ENCODE measurements at places on chromosomes 3 and 15.
A peak's percentile ranks its signal among the peaks of the same experiment; 100 is the strongest.

GRCh38 chr3:55435491-55435890, 51.6 kb downstream of the WNT5A start:
- DNase-seq, result no peak

DNA sequence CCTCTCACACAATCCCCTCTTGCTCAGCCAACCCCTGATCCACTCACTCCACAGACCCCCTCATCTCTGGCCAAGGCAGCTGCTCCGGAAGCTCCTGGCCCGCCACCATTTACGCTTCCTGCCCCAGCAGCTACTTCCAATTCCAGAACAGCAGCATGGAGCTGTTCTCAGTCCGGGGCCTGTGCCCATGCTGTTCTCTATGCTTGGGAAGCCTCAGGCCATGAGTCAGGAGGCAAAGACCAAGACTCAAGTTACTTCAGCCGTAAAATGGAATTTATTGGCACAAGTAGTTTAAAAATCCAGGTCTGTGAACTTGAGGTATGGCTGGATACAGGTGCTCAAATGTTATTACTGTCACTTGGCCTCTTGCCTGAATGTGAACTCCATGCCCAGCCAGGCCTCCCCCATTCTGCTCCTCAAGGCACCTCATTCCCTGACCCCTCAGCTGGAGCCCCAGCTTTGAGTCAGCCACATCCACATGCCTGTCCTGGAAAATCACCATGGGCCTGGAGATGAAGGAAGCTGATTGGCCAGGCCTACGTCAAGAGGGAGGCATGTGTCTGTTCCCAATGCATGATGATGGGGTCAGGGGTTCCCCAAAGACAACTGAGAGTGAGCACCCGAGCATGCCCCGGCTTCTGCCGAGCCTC, 31.4 kb upstream of the CACNA2D2 start:
- no peak for DNase-seq

DNA sequence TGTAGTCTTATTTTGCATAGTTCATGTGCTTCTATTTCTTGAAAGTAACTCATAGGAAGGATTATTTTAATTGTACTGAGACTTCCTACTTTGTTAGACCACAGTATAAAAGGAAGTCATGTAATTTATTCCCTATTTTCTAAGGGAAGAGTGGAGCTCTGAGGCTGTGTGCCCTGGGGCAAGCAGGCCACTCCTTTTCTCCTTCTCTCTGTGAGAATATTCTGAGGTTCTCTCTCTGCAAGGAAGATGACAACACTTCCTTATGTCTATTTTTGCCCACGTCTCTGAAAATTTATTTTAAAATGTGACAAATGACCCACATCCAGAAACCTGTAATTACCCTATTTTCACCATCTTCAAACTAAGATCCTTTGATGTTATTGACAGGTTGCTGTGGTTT, 11.0 kb downstream of the KCTD6 start:
- DNase-seq, result no peak

GRCh38 chr3:137360531-137361201, 402.9 kb downstream of the IL20RB start:
- no peak for DNase-seq

DNA sequence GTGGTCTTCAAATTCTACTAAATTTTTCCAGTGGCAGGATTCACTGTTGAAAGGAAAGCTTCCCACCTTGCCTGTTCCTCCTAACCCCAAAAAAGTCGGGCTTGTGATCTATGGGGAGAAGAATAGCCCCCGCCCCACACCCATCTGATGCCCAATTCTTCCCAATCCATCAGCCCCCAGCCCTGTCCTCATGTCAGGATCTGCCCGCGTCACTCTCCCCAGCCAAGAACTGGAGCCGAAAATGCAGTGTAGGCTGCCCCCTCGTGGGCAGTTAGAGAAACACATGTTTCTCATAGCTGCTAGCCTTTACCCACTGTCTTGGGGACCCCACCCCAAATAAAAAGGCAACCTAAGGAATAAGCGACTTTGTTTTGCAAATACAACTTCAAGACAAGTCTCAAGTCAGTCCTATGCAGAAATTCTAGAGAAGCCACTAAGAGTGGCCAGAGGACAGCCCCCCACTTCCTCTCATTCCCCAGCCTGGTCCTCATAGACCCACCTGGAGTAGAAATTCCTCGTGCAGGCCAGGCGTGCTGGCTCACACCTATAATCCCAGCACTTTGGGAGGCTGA, 13.0 kb upstream of the CSK start:
- peak; percentile 68 for DNase-seq

DNA sequence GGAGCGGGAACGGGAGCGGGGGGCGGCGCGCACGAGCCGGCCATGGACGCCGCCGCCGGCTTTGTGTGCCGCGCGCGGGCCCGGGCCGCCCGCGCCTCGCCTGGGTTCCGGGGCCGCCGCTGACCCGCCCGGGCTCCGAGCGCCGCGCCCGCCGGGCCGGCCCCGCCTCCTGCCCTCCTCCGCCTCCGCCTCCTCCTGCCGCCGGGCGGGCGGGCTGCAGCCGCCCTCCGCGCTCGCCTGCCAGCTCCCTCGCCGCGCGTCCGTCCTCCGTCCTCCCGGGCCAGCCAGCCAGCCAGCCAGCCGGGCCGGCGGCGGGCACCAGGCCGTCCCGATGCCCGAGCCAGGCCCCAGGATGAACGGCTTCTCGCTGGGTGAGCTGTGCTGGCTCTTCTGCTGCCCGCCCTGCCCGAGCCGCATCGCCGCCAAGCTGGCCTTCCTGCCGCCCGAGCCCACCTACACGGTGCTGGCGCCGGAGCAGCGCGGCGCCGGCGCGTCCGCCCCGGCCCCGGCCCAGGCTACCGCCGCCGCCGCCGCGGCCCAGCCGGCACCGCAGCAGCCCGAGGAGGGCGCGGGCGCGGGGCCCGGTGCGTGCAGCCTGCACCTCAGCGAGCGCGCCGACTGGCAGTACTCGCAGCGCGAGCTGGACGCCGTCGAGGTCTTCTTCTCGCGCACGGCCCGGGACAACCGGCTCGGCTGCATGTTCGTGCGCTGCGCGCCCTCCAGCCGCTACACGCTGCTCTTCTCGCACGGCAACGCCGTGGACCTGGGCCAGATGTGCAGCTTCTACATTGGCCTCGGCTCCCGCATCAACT, at the start of gene ABHD17C:
Gene ABHD17C (plus strand): TSS at position 212 of the 812 bp plus-strand sequence. CDS start 120 bp downstream, at position 332.
- peak; percentile 51 for DNase-seq

DNA sequence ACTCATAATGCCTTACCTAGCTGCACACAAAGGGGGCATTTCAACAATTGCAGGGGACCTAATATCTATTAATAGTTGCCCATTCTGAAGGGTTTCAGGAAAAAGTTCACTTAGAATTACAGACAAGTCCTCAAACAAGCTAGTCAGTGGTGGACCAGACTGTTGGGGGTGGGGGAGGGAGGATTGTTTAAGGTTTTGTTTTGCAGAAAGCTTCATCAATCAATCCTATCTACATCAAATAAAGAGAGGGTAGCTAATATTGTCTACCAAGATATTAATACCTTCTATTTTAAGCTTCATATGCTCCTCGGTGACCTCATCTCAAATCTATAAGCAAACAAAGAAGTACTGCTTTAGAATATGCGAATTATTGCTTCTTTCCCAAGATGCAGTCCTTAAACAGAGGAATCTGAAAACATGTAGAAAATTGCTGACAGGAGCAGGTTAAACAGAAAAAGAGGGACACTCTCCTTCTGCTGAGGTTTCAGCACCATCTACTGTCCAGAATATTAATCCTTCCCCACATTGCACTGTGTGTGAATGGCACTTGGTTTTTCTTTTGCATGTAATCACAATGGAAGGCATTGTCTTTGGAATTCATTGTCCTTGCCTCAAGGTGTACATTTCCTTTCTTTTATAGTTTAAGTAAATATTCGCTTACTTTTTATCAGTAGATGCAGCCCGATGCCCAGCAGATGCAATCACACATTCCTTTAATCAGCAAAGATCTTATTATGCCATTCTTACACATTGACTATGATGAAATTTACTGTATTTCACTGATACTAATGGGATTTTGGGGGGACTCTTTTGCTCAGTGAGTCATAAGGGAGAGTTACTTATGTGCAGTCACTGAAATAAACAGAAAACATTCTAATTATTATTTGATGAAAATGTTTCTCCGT, 94.7 kb downstream of the IL5RA start:
- DNase-seq, result no peak

GRCh38 chr15:64337761-64338160, 18.2 kb downstream of the CSNK1G1 start:
- no peak for DNase-seq

DNA sequence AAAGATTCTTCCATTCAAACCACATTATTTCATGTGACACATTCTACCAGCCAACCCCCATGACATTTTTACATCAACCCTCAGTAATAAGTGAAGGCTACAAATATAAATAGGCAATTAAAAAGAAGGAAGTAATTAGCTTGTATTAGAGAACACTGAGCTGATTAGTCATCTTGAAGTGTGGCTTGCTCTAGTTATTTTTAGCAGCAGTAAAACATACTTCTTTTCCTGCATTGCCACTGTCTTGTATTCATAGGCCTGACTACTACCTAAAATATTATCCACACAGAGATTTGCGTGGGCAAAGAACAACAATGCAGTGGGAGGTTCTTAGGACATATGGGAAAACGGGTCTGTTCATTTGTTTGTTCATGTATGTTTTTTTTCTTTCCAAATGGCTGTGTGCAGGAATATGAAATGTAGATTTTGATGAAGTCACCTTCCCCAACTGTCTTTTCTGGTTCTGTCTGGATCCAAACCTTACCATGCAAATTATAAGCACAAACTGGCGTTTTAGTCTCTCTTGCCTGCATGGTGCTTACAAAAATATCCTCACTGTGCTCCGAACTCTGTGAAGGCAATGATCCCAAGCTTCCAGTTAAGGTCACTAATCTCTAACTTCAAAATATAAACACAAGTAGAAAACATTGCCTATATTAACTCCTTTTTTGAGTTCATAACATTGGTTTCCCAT, 31.5 kb upstream of the TM4SF4 start:
- no peak for DNase-seq

DNA sequence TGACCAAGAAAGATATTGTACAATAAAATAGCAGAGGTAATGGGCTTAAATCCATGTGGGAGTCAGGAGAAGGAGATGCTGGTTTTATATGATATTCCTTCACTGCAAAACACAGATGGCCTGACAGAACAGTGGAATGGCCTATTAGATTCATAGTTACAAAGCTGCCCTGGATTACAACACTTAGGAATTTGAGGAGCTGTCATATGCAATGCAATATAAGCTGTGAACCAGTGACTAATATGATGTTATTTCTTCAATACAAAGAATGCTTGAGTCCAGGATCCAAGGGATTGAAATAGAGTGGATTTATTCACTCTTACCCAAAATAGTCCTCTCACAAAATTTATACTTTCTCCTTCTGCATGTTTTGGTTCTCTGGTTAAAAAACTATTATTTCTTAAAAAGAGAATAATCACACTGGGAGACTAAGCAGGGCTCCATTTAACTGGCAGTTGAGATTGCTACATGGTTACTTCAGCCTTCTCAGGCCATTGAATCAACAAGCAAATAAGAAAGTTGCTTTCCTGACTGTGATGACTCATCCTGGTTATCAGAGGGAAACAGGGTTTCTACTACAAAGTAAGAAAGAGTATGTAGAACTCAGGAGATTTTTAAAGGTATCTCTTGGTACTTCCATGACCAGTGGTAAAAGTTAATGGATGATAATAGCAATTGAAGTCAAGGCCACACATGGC, 79.8 kb upstream of the ZPLD1 start:
- DNase-seq, result no peak

GRCh38 chr3:37026851-37027250, 33.5 kb downstream of the MLH1 start:
- no peak for DNase-seq

GRCh38 chr15:71198846-71199245, 83.6 kb downstream of the THSD4 start:
- no peak for DNase-seq

DNA sequence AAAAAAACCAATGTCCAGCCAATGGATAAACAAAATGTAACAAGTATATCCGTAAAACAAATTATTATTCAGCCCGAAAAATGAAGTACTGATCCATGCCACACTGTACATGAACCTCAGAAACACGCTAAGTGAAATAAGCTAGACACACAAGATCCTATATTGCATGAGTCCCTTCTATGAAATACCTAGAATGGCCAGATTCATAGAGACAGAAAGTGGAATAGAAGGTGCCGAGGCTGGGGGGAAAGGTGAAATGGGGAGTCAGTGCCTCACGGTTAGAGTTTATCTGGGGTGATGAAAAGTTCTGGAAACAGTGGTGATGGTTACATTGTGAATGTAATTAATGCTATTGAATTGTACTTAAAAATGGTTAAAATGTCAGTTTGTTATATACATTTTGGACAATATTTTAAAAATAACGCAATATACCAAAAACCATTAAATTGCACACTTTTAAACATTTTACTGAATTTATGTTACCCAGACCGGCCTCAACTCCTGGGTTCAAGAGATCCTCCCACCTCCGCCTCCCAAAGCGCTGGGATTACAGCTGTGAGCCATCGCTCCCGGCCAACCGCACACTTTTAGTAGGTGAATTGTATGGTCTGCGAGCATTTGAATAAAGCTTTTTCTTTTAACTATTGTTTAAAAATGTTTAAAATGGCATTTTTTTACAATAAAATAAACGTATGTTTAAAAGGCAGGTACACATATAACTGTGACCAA, 2.1 kb downstream of the RNF168 start:
- DNase-seq, result no peak

- DNase-seq, result no peak
Measured at GRCh38 chr3:95097493-95097892, 1034.6 kb downstream of the NSUN3 start.

DNA sequence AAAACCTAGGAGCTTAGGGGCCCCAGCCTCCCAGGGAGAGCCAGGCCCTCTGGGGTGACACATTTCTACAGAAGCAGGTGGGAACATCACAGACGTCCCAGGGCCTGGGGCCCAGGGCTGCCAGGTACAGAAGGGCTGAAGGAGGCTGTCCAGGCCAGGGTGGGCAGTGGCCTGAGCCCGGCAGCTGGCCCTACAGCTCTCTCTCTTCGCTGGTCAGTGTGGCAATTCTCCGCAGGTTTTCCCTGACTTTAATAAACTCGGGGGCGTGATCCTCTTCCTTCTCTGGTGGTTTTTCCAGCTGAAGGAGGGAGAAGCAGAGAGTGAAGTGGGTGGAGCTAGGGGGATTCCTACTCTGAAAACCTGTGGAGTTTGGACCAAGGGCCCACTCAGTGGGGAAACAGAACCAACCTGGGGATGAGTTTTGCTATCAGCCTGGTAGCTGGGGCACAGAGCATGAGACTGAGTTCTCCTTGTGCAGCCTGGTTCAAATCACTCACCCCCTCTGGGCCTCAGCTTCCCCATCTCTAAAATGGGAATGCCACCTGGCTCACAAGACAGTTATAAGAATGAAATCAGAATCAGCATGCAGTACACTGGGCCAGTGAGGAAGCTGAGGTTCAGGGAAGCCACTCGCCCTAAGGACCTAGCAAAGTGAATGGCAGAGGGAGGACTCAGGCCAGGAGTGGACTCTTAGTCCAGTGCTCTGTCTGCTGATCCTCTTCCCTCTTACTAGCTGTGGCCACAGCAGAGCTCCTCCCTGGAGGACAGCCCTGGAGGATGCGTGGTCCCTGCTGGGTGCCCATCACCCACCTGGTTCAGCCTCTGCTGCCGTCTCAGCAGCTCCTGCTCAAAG, 10.6 kb downstream of the FAM107A start:
- no peak for DNase-seq

DNA sequence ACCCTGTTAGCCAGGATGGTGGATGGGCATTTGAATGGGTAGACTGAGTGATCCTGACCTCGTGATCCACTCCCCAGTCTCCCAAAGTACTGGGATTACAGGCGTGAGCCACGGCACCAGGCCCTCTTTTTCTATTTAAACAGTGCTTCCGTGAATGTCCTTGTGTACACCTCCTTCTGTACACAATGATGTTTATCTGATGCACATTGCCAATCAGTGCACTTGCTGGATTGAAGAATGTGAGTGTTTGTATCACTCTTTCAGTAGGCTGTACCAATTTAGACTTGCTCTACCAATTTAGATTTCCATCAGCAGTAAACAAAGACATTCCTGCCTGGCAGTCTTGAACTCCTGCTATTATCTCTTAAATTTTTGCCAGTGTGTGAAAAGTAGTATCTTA, 8.9 kb upstream of the ZNF619 start:
- DNase-seq, result no peak
